Tibial nerve (tissue), 4 donors: ENCODE measurements at places on chromosomes 7 and 10.

GRCh38 chr7:926061-927030, 28.1 kb downstream of the ADAP1 start:
- DNase-seq: no peak

GRCh38 chr7:68783684-68784083, 814.6 kb upstream of the AUTS2 start:
- DNase-seq: no peak

GRCh38 chr10:33739031-33739430, 404.6 kb upstream of the NRP1 start:
- no peak for DNase-seq

DNA sequence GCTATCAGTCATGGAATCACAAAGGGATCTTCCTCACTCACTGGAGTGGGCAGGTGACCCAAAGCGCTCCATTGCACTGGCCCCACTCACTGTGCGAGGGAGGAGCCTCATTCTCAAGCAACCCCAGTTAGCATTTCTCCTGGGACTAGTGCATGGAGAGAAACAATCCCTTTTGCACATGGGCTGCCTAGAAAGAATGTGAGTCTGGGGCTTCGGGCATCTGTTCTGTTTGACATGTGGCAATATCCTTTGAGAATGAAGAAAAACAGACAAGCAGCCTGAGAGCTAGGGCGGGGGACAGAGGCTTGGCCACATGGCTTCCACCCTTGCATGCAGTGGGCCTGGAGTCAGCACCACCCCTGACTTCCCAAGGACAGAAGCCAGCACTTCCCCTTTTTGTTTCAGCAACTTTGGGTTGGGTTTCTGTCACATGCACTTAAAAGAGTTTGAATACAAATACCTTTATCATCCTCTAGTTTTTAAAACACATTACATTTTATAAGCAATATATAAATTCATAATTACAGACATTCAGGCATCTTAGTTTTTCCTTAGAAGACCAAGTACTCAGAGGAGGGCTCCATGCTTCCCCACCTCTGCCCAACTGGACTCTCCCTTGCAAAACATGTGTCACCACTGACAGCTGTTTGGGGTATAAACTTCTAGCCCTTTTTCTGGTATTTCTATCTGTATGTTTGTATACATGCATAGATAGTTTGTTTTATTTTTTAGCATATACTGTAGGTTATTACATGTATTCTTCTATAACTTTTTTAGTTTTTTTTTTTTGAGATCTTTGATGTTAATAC, 73.8 kb downstream of the RBM20 start:
- DNase-seq: no peak

GRCh38 chr10:112214298-112214926, 30.8 kb upstream of the GPAM start:
- DNase-seq: no peak

GRCh38 chr10:11246752-11247467, 229.2 kb downstream of the CELF2 start:
- no peak for DNase-seq

- peak; percentile 18 for DNase-seq
These were observed 3.2 kb downstream of the ZNF316 start for GRCh38 chr7:6640246-6640721.

DNA sequence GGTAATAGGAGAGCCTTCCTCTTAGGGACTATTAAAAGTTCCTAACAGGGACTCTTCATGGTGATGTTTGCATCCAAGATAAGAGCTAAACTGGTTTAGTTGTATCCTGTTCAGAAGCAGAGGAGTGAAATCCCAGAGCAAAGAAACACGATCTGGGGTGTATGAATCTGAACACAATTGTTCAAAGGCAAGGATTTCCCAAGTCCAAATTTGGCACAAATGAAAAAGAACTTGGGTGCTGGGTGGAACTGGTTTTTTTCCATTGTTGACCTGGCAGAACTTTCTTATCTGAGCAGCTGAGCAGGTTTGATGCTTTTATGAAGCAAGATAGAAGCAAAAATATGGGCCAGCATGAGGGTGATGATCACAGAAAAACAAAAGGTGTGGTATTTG, 6.0 kb downstream of the AGFG2 start:
- no peak for DNase-seq

GRCh38 chr10:86102451-86102850, 264.1 kb downstream of the GRID1 start:
- no peak for DNase-seq

GRCh38 chr10:70616761-70617160, 14.2 kb upstream of the PRF1 start:
- DNase-seq: no peak

DNA sequence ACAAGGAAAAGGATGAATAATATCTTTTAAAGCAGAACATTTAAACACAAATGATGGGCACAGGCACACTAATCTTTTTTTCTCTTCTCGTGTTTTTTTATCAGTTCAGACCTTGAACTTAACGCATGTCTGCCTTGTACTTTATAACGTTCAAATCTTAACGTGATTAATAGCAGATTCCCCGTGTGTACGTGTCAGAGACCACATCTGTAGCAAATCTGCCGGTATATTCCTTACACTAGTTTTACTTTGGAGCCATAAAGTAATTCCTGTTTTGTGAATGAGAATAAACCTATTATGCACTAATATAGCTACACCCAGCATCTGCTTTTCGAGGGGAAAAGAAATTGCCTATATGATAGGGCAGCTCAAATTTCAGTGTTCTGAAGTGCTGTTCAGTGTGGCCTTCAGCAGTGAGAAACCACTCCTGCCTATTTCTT, 166.0 kb upstream of the TCF7L2 start:
- no peak for DNase-seq

GRCh38 chr7:102898532-102898859, 14.3 kb upstream of the LRRC17 start:
- no peak for DNase-seq

- no peak for DNase-seq
These were observed 27.0 kb upstream of the GPR26 start for GRCh38 chr10:123639131-123639530.

DNA sequence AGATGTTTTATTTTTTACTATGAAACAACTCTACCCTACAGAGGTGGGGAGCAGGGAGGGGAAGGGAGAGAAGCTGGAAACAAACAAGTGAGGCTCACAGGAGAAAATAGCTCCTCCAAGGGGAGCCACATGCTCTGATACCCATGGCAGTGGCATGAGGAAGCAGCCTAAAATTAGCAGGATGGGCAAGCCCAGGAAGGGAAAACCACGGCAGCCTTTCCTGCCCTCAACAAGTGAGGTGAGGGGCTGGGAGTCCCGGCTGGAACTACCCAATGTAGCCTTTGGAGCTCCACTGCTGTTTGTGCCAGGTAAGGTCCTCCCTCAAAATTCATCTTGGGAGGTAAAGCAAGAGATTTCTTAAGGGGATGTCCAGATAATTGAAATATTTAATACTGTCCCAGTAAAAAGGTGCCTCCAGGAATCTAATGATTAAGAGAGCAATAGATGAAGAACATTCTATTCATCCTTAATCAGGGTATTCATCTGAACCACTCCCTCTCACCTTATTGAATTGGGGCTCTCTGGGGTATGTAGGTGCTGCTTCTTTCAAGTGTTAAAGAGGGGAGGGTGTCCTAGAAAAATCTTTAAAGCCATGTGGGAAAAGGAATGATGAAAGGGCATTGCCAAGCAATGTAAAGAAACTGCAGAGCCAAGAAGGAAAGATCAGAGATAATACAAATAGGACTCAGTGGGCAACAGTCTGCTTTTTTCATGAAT, 12.8 kb upstream of the HERC4 start:
- DNase-seq: no peak

DNA sequence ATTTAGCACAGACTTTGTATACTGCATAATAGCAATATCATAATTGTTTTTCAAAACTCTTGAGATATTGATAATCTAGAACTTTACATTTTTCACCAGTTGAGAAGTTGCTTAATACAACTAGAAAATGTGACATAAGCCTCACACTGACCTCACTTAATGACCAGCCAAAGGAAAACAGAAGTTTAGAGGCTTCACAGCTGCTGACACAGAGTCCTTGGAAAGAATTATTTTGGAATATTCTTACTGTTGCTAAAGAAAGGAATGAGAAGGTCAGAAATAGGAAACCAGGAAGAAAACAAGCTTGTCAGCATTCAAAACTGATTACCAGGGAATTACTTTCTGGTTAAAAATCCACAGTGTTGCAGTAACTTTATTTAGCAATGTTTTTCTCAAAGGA, 35.5 kb upstream of the WASL start:
- no peak for DNase-seq

DNA sequence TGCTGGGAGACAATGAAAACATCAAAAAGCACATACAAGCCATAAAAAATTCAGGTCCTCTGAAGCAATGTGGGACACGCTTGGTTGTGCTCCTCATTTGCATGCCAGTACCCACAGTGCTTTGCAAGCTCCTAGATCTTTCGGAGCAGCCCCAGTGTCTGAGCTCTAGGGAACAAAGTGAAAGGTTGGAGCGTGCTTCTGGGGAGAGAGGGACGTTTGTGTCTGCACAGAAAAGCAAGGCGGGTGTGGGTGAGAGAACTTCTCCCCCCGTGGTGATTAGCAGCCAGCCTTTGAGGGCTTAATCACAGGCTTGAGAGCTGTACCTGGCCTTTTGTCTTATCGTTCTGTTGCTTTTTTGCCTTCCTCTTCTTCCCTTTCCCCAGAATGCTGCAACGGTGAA, 76.7 kb upstream of the HABP2 start:
- no peak for DNase-seq

GRCh38 chr10:8979976-8980375, 925.5 kb downstream of the GATA3 start:
- no peak for DNase-seq

DNA sequence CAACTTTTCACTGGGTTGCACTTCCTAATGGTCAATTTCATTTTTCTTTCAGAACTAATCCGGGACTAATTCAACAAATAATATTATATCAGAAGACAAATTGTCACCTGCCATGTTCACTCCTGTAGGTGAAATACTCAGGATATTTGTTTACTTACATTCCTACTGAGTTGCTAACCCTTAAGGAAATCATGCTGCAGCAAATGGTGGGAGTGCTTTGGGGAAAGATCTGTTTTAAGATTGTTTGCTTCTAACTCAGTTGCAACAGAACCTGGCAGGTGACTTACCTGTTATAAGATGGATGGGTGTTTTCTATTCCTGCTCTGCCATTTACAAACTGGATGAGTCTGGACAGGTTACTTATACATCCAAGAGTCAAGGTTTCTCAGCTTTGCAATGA, 81.8 kb downstream of the ZNF248 start:
- DNase-seq: no peak
